ENCODE measurements at places on chromosomes 1 and 21.

- no peak for DNase-seq
These were observed 48.2 kb downstream of the SSBP3 start for GRCh38 chr1:54357967-54358366.

DNA sequence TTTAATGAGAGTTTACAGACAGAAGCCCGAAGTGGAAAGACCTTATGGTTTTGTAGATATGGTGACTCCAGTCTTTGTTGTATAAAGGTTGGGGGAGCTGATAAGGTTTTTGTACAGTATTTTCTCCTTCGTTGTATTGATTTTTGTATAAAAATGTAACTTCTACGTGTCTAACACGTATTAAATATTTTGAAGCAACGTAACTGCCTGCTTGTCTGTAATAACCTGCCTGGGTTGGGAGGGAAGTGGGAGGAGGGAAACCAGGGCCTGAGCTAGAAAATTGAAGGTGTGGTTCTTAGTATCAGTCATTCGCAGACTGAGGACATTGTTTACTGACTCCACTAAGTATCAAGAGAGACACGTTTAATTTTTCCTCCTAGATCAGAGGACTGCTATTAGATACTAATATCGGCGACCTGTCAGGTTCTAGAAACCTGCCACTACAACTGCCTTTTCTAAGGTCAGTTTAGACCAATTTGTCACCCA is 2.2 kb downstream of the IER5 start:
- peak; percentile 77 for DNase-seq

- no peak for DNase-seq
These were observed 59.5 kb downstream of the TRIM11 start for GRCh38 chr1:228347181-228347580.

DNA sequence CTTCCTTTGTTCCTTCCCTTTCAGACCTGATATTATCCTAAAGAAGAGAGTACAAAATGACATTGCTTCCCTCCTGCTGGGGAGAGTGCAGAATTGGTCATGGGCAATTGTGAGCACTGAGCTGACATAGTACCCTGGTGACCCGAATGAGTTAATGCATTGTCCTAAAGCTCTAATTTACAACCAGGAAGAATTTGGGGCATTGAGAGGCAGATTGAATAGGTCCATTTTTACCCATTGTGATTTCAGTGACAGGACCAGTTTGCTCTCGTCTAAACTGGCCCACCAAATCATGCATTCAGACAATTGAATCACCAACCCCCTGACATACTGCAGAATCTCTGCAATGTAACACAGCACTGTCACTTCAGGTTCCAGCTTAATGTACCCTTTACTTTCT is 497.4 kb downstream of the DPYD start:
- no peak for DNase-seq

- no peak for DNase-seq
These were observed 80.1 kb upstream of the ZC3H11B start for GRCh38 chr1:219692981-219693380.

GRCh38 chr1:32695098-32695904 is 7.3 kb downstream of the SYNC start:
- no peak for DNase-seq
